Sigmoid colon (tissue), 7 donors: ENCODE measurements at places on chromosomes 11 and 22. TPM values are rescaled to one million over a fixed set of nuclear protein-coding genes. Genes with fewer than 3 reads are reported as not detected.

DNA sequence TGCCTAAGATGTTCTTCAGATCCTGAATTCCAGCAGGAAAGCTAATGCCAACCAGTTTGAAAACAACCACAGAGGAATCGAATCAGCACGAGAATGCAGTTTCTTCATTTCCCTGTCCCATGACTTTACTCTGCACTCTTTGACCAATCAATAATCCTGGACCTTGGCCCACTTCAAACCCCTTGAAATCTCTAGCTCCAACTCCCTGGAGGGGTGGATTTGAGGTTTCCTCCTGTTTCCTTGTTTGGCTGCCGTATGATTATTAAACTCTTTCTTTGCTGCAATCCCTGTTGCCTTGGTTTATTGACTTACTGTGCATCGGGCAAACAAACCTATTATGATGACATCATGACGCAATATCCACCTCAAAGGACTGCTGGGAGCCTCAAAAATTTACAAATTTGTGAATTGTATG lies 109.3 kb downstream of the FBXO7 start:
- DNase-seq, result peak; percentile 9

- no peak for DNase-seq
These were observed 396.2 kb downstream of the BUD13 start for GRCh38 chr11:116376547-116376946.

DNA sequence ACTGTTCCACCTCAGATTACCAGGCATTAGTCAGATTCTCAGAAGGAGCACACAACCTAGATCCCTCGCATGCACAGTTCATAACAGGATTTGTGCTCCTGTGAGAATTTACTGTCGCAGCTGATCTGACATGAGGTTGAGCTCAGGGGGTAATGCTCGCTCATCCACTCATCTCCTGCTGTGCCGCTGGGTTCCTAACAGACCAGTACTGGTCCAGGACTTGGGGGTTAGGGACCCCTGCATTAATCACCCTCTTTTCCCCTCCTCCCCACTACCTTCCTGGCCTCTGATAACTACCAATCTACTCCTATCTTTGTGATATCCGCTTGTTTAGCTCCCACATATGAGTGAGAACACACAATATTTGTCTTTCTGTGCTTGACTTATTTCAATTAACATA lies 83.5 kb upstream of the FSHB start:
- DNase-seq, result no peak

GRCh38 chr11:44950031-44950624 lies 555 bp downstream of the TP53I11 start:
- DNase-seq, result no peak

DNA sequence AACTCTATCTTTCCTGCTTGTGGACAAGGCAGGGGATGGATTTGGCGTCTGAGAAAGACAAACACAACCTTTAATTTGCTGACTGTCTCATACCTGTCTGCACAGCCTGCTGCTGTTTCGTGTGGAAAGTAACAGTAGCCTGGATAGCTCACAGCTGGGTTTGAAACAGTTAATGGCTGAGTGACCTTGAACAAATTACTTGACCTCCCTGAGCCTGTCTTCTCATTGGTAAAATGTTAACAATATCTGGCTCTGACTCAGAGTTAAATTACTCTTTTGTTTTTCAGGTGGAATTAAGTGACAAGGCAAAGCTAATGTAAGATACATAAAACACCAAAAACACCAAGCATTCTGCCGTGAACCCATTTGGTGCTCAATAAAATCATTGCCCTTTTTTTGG lies 41.1 kb upstream of the ADA2 start:
- no peak for DNase-seq

- DNase-seq, result peak; percentile 76
These were observed 47.0 kb downstream of the YAP1 start for GRCh38 chr11:102157219-102157618.

- peak; percentile 83 for DNase-seq
These were observed 5.2 kb upstream of the GCAT start for GRCh38 chr22:37802310-37803194.

GRCh38 chr22:48084041-48084728 lies 1321.7 kb downstream of the TBC1D22A start:
- peak; percentile 29 for DNase-seq

- no peak for DNase-seq
These were observed 19.7 kb upstream of the FIBIN start for GRCh38 chr11:26974069-26974783.

DNA sequence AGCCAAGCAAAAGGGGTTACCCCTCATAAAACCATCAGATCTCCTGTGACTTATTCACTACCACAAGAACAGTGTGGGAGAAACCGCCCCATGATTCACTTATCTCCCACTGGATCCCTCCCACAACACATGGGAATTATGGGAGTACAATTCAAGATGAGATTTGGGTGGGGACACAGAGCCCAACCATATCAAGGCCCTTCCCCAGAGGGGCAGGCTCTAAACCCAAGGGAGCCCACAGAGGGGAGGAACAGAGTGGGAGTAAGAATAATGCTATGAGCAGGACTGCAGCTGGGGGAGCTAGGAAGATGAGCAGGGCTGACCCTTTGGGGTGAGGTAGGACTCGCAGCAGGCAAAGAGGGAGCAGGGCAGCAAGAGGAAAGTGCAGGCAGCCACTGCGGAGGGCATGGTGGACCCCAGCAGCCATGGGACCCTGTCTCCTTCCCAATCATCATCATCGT lies 59.3 kb downstream of the CD82 start:
- peak; percentile 39 for DNase-seq

DNA sequence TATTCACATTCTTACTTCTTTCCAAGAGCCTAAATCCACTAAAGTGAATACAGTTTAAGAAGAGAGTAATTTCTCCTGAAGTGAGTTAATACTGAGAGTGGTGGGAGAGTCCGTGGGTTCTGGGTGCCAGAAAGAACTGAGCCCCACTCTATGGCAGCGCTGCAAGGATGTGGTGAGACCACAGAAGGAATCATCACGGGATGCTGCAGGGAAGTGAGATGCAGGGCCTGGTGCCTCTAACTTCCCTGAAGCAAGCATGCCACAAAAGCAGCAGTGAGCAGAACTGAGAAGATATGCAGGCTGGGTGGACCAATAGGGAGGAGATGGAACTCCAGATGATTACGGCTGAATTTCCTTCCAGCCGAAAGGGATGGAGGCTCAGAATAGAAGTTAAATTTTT lies 5.0 kb upstream of the MMP12 start:
- no peak for DNase-seq

DNA sequence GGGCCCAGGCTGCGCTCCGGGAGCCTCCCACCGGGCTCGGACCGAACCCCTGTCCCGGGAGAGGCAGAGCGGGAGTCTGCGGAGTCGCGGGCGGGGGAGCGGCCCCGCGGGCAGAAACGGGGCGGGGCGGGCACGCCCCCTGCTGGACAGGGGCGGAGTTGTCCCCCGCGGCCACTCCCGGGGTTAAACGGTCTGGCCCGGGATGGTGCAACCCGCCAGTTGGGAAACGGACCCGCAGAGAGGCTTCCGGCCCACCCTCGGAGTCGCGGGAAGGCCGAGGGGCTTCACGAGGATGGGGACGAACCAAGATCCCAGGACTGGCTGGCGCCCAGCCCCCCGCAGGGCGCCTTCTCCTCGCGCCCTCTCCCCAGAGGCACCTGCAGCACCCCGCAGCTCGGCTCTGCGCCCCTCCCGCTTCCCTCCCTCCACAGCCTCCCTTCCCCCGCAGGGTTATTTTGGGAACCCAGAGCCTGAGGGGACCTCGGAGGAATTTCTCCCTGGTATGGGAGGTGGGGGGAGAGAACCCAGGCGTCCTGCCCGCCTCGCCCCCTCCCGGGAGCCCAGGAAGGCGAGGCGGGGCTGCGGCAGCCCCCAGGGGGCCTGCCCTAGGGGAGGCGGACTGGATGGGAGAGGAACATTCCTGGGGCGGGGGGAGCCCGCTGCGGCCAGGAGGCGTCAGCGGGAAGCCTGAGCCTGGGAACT lies 902 bp downstream of the RASGRP2 start:
- DNase-seq, result peak; percentile 92

DNA sequence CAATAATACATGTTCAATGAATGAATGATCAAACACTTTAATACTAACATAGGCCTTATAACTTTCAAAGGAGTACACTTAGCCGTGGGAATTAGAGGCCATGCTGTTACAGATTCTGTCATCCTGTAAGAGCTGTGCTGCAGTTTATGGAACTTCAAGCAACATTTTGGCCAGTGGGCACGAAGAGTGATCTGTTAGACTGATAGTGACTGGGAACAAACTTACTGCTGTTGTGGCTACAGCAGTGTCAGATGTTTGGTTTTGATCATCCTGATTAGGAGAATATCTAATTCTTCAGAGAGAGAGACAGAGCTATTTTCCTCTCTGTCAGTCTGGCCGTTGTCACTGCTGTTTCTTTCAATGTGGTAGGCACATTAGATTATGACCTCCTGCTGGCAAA lies 348.9 kb downstream of the NELL1 start:
- no peak for DNase-seq

- DNase-seq, result no peak
These were observed 32.9 kb downstream of the SMCO4 start for GRCh38 chr11:93510196-93510873.

DNA sequence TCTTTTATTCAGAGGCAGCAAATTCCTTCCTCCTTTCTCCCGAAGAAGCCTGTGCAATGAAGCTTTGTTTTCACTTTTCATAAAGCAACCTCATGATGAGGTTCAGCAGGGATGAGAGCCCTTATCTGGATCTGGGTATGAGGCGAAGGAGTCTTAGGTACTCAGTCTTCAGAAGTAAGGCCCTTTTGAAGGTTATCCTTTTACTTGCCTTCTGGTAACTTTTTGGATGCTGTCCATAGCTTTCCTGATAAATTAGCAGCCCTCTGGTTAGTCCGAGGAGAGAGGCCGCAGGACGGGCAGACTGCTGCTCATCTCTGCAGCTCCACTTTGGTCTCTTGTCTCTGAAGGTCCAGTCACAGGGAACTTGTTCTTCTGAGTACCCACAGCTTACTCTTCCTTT lies 1.1 kb downstream of the TRIM22 start:
- no peak for DNase-seq

- DNase-seq, result no peak
These were observed 2.6 kb downstream of the CACNG2 start for GRCh38 chr22:36700711-36701670.

GRCh38 chr22:35608088-35608487 lies 9.0 kb downstream of the MB start:
- DNase-seq, result no peak

GRCh38 chr11:21398195-21398594 lies 728.8 kb downstream of the NELL1 start:
- no peak for DNase-seq

GRCh38 chr22:35634943-35635540 lies 13.2 kb upstream of the APOL6 start:
- DNase-seq, result peak; percentile 6

- peak; percentile 48 for DNase-seq
These were observed 25.4 kb upstream of the MUC5B start for GRCh38 chr11:1197431-1197885.

- DNase-seq, result no peak
These were observed 20.6 kb upstream of the RPS13 start for GRCh38 chr11:17098038-17098437.

DNA sequence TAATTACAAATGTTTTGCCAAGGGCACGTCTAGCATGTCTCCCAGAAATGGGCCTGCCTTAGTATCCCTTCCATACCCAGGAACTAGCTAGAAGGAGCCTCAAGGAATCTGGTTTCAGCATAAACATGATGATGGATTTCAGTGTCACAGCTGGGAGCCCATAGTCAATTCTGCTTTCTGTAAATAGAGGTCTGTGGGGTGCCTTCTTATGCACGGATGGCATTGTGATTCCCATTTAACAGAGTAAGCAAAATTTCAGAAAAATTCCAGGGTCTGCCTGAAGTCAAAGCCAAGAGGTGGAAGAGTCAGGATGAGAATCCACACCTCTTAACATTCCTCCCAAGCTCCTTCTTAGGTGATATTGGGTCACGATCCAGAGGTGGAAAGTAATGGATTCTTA lies 12.1 kb downstream of the DUSP18 start:
- no peak for DNase-seq

Gene PATE4
- not detected for polyA plus RNA-seq

Gene POU2F3
- polyA plus RNA-seq, result 1.3 TPM

Gene ART5
- 0.17 TPM for polyA plus RNA-seq

Gene MS4A6A
- polyA plus RNA-seq, result 58.9 TPM

Gene ALDH3B1
- 11.0 TPM for polyA plus RNA-seq

Gene DEPDC7
- 6.0 TPM for polyA plus RNA-seq

Gene B3GAT1
- not detected for polyA plus RNA-seq

Gene MMP11
- not detected for polyA plus RNA-seq

Gene RFPL1
- polyA plus RNA-seq, result not detected

Gene BATF2
- 14.4 TPM for polyA plus RNA-seq

Gene LMNTD2
- polyA plus RNA-seq, result 6.3 TPM

Gene ISX
- 36.0 TPM for polyA plus RNA-seq

Gene TRIM51
- not detected for polyA plus RNA-seq

Gene TPBGL
- polyA plus RNA-seq, result not detected

Gene AMOTL1
- polyA plus RNA-seq, result 1.8 TPM

Gene MUC15
- polyA plus RNA-seq, result not detected
